ENCODE measurements at places on chromosomes 4 and X.

GRCh38 chrX:13397878-13398818, 78.3 kb upstream of the ATXN3L start:
- DNase-seq, result no peak

GRCh38 chr4:89338206-89338605, 30.6 kb upstream of the GPRIN3 start:
- DNase-seq, result no peak

DNA sequence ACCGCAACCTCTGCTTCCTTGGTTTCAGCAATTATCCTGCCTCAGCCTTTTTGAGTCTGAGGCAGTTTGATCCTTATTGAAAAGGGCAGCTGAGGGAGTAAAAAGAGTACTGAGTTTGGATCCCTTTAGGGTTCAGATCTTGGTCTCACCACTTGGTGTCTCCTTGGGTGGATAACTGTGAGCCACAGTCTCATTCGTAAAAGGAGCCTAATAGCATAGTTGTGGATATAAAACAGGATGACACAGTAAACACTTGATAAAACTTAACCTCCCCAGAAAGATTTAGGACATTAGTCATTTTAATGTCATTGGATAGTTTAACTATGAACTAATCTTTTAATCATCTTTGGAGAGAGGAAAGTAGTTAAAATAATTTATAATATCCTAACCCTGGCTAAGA, 173.0 kb downstream of the ANK2 start:
- DNase-seq, result no peak

DNA sequence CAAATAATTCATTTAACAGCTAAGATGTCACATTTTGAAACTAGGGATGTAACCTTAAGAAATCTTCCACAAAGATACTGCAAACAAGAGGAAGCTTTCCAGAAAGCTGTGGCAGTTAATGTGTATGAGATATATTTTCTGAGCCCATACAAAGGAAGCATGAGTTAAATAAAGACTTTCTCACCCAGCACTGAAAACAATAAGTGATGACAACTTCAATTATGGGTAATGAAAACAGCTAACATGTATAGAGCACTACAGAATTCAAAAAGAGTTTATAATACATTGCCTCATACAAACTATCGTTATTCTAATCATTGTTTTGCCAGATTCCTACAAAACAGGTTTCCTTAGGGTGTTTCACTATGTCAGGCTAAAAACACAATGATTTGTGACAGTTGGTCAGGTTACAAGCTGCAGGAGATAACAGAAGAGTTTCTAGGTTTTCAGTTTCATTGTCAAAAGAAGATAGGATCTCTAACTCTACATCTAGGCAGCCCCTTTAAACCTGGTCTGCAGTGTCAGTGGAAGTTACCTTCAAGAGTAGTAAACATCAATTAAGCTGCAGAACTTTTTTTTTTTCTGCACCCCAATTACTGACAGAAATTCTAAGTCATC, 618.1 kb upstream of the ADGRL3 start:
- DNase-seq, result no peak

GRCh38 chr4:72701987-72702819, 133.2 kb upstream of the ADAMTS3 start:
- DNase-seq, result peak; percentile 6

DNA sequence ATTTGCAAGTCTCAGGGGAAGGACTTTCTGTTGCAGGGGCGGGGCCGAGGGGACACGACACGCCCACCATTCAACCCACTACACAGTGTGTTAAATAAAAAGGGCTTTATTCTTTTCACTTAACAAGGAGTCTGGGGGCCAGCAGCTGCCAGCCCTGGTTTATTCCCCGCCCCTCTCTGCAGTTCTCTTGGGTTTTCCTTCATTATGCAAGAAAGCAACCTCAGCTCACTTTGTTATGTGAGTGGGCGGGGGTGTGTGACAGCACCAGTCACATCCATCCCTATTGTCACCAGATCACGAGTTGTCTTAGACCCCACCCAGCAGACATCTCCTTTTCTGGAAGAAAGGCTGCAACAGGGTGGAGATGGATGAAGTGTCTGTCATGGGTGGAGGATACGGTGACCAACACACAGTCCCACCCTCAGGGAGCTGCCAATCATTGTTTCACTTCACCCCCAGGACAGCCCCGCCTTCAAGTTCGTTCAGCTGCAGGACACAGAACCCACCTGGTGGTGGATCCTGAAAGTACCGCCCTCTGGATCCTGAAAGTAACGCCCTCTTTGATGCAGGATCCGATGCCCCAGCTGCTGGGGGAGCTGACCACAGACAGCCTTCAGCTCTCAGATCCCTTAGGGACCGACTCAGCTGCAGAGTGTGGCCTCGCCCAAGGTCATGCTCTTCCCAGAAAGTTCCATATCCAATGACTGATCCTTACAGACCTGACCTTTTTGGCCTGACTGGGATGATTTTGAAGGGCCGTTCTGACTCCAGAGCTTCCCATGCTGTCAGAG, 79.6 kb downstream of the SMIM20 start:
- no peak for DNase-seq

DNA sequence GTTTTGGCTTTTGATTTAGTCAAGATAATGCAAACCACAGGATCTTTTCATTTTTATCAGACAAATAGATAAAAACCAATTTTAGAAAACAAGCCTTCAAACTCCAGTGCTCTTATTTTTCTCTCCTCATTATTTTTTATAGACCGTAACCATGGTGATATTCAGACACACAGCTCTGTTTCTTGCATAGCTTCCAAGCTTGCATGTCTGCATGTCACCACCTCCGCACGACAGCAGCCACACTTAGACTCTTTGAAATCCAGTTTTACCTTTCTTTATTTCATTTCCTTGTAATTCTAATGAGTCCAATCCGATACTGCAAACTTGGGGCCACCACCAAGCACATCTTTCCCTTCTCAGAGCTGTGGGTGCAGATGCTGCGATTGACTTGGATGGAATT, 94.3 kb upstream of the GPM6A start:
- DNase-seq, result no peak

GRCh38 chr4:185235843-185236503, 26.6 kb downstream of the SNX25 start:
- no peak for DNase-seq

DNA sequence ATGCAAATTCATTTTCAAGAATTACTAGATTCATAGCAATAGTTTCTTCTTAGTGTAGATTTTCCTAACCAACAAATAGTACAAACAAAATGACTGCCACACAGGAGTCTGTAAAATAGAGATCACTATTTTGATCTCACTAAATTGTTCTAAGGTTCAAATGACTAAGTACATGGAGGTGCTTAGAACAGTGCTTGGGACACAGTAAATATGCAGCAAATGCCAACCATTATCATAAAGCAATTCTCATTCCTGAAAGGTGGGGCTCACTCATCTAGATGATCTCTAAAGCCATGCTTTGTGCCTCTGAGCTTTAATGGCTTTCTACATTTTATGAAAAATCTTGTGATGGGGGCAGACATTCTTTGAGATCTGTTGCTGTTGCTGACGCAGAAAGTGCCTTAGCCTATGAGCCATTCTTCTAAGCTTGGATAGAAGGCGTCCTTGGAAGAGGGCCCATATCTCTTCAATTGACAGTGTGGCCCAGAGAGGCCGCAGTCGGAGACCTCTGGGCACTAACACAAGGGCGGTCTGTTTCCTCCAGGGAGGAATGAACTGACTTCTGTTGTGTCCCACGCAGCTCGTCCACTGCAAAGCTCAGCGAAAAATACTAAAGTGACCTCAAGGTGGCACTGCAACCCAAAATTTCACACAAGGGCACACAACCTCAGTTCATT, 23.5 kb downstream of the TLR10 start:
- peak; percentile 46 for DNase-seq

- no peak for DNase-seq
Measured at GRCh38 chrX:120660637-120661036, 30.8 kb upstream of the C1GALT1C1 start.

GRCh38 chrX:115047715-115048114, 30.3 kb upstream of the IL13RA2 start:
- DNase-seq, result no peak

GRCh38 chrX:150355913-150356312, 7.2 kb upstream of the MAMLD1 start:
- no peak for DNase-seq

GRCh38 chr4:7330031-7330596, 104.6 kb downstream of the PSAPL1 start:
- DNase-seq, result no peak

GRCh38 chrX:23937100-23937499, 29.3 kb downstream of the CXorf58 start:
- no peak for DNase-seq

- DNase-seq, result no peak
Measured at GRCh38 chr4:174111422-174111821, 172.0 kb downstream of the FBXO8 start.

DNA sequence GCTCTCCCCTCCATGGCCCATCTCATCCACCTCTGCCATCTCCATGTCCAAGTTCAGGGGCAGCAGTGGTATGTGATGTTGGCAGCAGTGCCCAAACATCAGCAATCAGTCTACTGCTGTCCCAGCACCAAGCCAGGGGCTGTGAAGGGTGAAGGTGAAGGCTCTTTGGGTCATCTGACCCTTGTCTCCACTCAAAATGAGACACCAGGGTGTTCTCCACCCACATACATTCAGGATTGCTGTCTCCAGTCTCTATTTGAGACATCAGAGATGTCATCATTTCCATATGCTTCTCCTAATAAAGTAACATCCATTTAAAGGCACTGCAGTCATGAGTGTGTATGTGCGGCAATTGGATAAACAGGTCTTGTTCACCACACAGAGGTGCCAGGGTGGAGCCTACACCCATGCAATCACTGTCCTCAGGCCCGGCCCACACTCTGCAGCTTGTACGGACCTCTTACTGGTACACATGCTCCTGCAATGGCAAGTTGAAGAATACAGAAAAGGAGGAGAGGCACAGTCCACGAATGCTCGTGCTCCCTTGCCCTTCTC, 22.2 kb downstream of the MAML3 start:
- DNase-seq, result no peak

DNA sequence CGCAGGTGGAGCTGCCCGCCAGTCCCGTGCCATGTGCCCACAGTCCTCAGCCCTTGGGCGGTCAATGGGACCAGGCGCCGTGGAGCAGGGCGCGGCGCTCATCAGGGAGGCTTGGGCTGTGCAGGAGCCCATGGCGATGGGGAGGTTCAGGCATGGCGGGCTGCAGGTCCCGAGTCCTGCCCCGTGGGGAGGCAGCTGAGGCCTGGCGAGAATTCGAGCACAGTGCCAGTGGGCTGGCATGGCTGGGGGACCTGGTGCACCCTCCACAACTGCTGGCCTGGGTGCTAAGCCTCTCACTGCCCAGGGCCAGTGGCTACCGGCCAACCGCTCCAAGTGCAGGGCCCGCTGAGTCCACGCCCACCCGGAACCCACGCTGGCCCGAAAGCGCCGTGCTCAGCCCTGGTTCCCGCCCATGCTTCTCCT, 646.5 kb downstream of the GABRG1 start:
- no peak for DNase-seq

DNA sequence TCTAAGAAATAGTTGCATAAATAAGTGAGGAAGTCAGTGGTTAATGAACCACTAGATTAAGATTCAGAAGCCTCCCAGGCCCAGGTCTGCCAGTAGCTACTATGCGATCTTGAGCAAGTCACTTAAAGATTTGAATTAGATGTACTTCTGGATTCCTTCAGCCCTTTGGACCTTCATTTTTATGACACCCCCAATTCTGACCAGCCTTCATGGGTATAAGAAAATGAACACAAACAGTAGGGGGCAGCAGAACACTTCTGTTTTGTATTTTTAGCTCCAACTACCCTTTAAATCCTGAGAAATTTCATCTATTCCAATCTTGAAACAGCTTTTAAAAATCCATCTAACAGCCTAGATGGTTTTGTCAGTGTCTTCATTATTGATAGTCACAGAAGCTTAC, 19.0 kb downstream of the TMEM47 start:
- DNase-seq, result no peak

DNA sequence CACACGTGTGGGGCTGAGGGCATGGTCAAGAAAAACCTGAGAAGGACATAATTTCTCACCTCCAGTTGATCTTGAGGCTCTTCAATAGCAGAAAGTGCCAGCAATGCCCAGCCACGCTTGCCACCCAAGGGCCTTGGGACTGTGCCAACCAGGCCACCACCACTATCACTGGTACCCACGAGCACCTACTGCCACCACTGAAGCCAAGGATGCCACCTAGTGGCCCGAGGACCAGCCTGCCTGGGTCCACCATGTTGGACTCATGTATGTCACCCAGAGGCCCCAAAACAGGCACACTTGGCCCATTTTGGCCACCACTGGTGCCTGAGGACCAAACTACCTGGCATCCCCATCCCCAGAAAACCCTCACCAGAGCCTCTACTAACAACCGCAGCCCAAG, 191.8 kb downstream of the ADAM29 start:
- DNase-seq, result no peak

- no peak for DNase-seq
Measured at GRCh38 chr4:141004823-141005222, 128.4 kb downstream of the RNF150 start.

GRCh38 chrX:129158505-129158904, 364.8 kb downstream of the SMARCA1 start:
- DNase-seq, result no peak

DNA sequence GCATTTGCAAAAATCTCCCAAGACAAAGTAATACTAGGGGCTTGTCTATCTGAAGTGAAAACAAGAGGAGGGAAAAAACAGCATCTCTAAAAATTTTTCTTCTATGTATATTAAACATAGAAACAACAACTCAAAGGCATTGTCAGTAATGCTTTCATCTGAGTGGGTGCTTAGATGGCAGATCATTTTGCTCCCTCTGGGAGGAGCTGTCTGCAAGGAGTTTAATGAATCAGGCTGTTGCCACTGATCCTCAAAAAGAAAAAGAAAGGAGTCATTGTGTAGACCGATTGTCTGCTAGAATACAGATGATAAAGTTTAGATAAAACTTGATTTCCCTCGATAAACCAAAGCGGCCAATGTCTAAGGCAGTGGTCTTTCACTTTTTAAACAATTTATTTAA, 49.7 kb upstream of the KLHL8 start:
- no peak for DNase-seq

GRCh38 chrX:1246816-1247215, 21.8 kb upstream of the CSF2RA start:
- DNase-seq, result peak; percentile 37

- DNase-seq, result no peak
Measured at GRCh38 chr4:36111172-36111571, 133.1 kb downstream of the ARAP2 start.

DNA sequence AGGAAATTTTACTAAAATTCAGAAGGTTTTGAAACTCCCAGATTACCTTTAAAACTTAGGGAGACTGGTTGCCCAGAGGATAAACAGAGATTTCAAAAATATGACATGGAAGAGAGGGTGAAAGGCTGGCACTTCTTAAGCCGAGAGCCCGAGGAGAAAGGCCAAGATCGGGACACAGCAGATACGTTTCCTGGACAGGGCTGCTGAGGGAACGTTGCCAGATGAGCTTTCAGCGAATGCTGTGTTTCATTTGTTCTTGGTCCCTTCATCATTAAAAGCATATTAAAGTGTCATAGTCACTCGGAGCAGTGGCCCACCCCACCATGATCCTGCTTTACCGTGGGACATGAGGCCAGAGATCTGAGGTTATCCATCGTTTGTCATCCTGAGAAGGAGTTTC, 37.9 kb upstream of the STOX2 start:
- DNase-seq, result no peak

- no peak for DNase-seq
Measured at GRCh38 chrX:8346060-8346459, 118.6 kb upstream of the VCX3B start.

Data from T follicular helper cell (primary cell).